Upper lobe of left lung (tissue), 6 donors: ENCODE measurements at places on chromosomes 16 and 17.
A peak's percentile ranks its signal among the peaks of the same experiment; 100 is the strongest.

GRCh38 chr17:66467766-66468165 is 165.4 kb downstream of the PRKCA start:
- DNase-seq = no peak

DNA sequence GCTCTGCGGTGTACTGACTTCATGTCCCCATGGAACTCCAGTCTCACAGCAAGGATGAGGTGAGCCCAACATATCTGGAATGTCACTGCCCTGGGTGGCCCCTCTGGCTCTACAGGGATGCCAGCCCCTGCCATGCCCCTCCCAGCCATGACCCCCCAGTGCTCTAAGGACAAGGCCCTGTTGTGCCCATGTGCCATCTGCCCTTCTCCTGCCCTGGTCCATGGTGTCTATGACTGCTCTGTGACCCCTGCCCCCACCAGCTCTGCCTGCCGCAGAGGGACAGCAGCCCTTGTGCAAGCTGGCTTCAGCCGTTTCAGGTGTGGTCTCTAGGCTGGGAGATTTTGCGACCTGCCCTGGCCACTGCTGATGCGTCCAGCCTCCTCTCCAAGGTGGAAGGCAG is 40.3 kb downstream of the TK2 start:
- DNase-seq = no peak

- DNase-seq = no peak
Observed at GRCh38 chr17:14942526-14943190, 322.5 kb downstream of the PMP22 start.

DNA sequence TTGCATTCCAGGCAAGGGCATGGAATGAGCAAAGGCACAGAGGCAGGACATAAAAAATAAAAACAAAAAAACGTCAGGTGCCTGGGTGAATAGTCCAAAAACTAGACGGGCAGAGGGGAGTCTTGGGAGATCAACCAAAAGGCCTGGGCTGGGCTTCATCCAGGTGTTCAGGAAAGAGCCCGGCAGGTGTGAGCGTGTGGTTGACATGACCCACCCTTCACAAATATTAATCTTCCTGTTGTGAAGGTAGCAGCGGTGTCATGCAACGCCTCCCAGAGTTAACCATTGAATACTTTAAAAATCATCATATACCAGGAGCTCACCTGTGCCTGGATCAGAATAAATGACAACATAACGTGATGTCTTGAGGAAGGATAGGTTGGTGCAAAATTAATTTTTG is 90.6 kb downstream of the USP22 start:
- no peak for DNase-seq

GRCh38 chr16:14239791-14240190 is 168.7 kb downstream of the MRTFB start:
- no peak for DNase-seq

DNA sequence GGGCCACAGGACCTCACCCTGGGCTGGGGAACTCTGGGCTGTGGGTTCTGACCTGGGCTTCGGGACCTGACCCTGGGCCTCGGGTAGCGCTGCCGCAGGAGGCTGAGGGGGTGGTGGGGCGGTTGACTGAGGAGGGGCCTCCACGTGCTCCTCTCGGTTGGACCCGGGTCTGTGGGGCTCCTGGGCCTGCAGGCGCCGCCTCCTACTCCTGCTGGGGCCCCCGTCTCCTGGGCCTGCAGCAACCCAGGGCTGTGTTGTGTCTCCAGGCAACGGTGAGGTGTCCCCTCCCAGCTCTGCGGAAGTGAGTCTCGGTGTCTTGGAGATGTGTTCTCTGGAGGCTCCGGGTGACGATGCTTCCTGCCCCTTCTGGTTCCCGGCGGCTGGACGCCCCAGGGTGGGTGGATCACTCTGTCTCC is 41.5 kb upstream of the GNG13 start:
- DNase-seq = no peak

GRCh38 chr17:45423304-45423974 is 9.2 kb downstream of the ARHGAP27 start:
- no peak for DNase-seq

- DNase-seq = no peak
Observed at GRCh38 chr17:40813804-40814203, 8.6 kb downstream of the KRT10 start.

DNA sequence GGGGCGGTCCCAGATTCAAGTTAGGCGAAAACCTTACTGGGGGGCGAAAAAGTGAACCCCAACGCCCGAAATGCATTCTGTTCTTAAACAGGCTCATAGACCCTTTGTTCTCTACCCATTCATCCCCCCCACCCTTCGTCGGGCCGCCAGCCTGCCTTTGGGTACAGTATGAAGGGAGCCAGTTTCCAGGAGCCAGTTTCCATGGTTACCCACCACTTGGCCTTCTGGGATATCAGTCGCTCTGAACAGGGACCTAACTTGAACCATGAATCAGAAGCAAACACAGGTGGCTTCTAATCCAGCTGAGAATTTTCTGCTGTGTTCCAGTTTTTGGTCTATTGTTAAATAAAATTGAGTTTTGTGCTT is 532 bp downstream of the DHX40 start:
- DNase-seq = peak; percentile 76

DNA sequence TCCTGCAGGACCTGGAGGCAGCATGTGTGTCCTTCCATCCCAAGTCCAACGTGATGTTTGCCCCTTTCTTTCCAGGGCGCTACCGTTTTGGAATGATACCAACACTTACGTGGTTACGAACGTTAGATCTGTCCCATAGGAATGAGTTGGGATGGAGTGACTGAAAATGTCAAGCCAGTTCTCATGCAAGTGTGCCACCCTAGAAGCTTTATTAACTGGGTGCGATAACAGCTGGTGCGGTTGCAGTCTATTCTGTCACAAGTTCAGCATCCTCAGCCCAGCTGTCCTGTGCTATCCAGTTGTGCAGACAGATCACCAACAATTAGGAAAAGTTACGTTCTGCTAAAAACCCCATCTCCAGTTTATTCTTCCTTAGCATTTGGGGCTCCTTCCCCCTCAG is 52.5 kb downstream of the BANP start:
- no peak for DNase-seq

DNA sequence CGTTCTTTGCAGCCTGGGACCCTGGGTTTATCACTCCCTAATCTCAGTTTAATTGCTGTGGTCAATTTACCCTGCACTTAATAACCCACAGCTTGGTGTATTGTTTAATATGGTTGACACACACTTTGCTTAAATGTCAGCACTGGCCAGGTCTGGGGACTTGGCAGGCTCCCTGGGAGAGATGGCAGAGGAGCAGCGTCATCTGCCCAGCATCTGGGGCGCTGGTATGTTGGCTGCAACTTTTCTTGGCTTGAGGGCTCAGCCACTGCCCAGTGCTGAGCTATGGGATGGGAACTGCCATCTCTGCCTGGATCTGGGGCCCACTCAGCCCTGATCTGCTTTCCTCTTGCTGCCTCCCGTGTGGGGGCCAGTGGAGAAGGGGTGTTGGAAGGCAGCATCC is 115.7 kb upstream of the IRX3 start:
- DNase-seq = no peak
